Glutamatergic neuron (in vitro differentiated cells): ENCODE measurements at places on chromosomes 12 and 14. TPM values are rescaled to one million over a fixed set of nuclear protein-coding genes. Genes with fewer than 3 reads are reported as not detected.
A peak's percentile ranks its signal among the peaks of the same experiment; 100 is the strongest.

- DNase-seq = no peak
- H3K4me3 ChIP-seq = no peak overlapping the region
- peaks cover 5% of the 10 kb centered on the region for H3K36me3 ChIP-seq
- H3K4me1 ChIP-seq = no peaks in the 10 kb centered on the region
- H3K27me3 ChIP-seq = peaks cover 5% of the 10 kb centered on the region
Observed at GRCh38 chr14:35398071-35398584, 6.4 kb downstream of the NFKBIA start.

DNA sequence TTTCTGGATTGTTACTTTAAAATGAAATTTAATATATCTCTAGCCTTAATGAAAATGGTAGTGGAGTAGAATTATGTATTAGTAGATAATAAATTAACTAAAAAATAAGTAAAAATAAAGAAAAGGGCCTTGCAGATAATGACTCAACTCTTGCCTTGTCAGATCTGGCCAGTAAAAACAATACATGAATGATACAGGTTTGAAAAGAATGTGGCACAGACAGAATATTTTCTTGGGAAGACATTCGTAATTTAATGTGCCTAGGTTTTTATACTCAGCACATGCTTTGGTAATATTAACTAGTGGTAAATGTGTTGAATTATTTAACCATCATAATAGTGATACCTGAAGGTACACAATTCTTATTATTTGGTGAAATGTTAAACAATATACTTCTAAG, 28.3 kb downstream of the ATF7IP start:
- DNase-seq = no peak
- H3K4me1 ChIP-seq = peaks cover 32% of the 10 kb centered on the region
- no peaks in the 10 kb centered on the region for H3K36me3 ChIP-seq
- H3K4me3 ChIP-seq = peak overlapping the region; percentile 34
- peak overlapping the region; percentile 73 for H3K27ac ChIP-seq
- no peaks in the 10 kb centered on the region for H3K27me3 ChIP-seq

PRR4 gene
- total RNA-seq = 7.5 TPM

TAS2R42 gene
- not detected for total RNA-seq

CBLN3 gene
- 0.51 TPM for total RNA-seq
